Stimulated activated memory B cell treated with anti-CD40 and anti-IgM and Interleukin-4, amounts not matched to agents 10 μg/mL and 1 μg/mL and 100 μg/mL, for 72 hours (primary cell): ENCODE measurements at places on chromosomes 11 and 22.

- H3K4me3 ChIP-seq: peak overlapping the region; percentile 73
- H3K27ac ChIP-seq: peak overlapping the region; percentile 97
- no peaks in the 10 kb centered on the region for H3K27me3 ChIP-seq
These were observed 9.2 kb downstream of the FXYD2 start for GRCh38 chr11:117815262-117815803.

DNA sequence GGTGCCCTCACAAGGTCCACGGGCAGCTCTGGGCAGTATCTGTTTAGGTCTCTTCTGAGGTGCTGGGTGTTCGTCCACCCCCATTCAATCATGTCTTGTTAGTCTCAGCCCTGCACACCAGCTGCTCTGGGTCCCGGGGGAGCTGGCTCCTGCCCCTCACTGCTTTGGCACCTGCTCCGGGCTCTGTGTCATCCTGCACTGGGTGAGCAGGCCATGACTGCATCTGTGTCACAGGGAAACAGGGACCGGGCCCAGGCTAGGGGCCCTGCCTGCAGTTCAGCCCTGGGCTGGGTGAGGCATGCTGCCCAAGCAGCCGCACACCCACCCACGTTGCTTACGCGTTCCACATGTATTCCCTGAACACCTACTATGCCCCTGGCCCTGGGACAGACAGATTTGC, 43.9 kb downstream of the ELFN2 start:
- H3K4me1 ChIP-seq: peaks cover 25% of the 10 kb centered on the region
- no peaks in the 10 kb centered on the region for H3K36me3 ChIP-seq
- peaks cover 98% of the 10 kb centered on the region for H3K27me3 ChIP-seq

- no peak overlapping the region for H3K27ac ChIP-seq
- no peak overlapping the region for H3K4me3 ChIP-seq
- H3K36me3 ChIP-seq: no peaks in the 10 kb centered on the region
- H3K27me3 ChIP-seq: no peaks in the 10 kb centered on the region
- H3K4me1 ChIP-seq: no peaks in the 10 kb centered on the region
These were observed 140.4 kb upstream of the ARHGAP42 start for GRCh38 chr11:100546714-100547113.

DNA sequence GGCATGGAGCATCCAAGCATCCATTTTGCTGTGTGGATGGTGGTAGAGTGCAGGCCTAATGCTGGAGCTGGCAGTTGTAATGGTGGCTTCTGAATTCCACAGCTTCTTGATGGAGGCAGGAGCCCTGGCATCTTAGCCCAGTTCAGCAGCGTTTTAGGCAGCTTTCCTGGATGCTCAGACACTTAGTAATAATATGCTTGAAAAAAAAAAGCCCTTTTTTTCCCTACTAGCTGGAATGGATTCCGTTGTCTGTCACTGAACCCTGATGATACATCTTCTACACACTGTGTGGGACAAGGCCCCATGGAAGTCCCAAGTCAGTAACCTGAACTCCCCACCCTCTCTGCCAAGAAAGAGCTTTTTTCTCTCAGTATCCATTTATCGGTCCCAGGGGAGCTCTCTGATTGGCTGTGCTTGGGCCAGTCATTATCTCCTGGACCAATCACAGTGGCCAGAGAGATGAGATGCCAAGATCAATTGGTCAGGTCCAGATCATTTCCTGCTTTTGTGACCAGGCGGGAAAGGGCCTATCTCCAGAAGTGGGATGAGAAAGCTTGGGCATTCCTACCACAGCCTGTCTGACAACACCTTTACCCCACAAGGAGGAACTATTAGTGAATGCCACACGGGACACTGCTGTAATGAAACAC, 34.2 kb downstream of the MCM5 start:
- no peaks in the 10 kb centered on the region for H3K27me3 ChIP-seq
- no peak overlapping the region for H3K4me3 ChIP-seq
- ATAC-seq: no peak
- peaks cover 11% of the 10 kb centered on the region for H3K4me1 ChIP-seq
- H3K36me3 ChIP-seq: peaks cover 87% of the 10 kb centered on the region

DNA sequence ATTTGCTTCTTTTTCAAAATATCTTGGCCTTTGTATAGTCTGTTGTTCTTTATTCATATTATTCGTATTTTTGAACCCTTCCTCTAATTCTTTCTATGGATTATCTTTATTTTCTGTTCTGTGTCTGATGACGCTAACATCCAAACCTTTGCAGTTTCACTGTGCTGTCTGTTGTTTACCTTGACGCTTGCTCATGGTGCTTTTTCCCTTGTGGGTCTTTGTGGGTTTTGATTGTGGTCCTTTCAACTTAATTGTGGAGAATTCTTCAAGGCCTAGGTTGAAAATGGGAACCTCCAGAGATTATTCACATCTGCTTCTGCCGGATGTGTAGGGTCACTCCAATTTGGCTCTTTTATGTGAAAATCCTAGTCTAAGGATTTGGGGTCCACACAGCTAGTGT, 34.6 kb downstream of the PARVG start:
- peaks cover 13% of the 10 kb centered on the region for H3K36me3 ChIP-seq
- H3K4me3 ChIP-seq: no peak overlapping the region
- ATAC-seq: no peak

- no peak overlapping the region for H3K27ac ChIP-seq
- no peaks in the 10 kb centered on the region for H3K36me3 ChIP-seq
- peak; percentile 14 for ATAC-seq
- no peaks in the 10 kb centered on the region for H3K4me1 ChIP-seq
- H3K4me3 ChIP-seq: no peak overlapping the region
- H3K27me3 ChIP-seq: no peaks in the 10 kb centered on the region
These were observed 21.1 kb downstream of the RFPL3 start for GRCh38 chr22:32378707-32379272.

GRCh38 chr11:124759266-124760204, 2.6 kb downstream of the ESAM start:
- H3K4me1 ChIP-seq: peaks cover 52% of the 10 kb centered on the region
- H3K27me3 ChIP-seq: peaks cover 62% of the 10 kb centered on the region
- ATAC-seq: no peak
- peak overlapping the region; percentile 59 for H3K4me3 ChIP-seq

- ATAC-seq: no peak
- H3K27ac ChIP-seq: no peak overlapping the region
- H3K4me1 ChIP-seq: no peaks in the 10 kb centered on the region
- H3K36me3 ChIP-seq: no peaks in the 10 kb centered on the region
- H3K27me3 ChIP-seq: peaks cover 36% of the 10 kb centered on the region
- no peak overlapping the region for H3K4me3 ChIP-seq
These were observed 17.3 kb upstream of the OOSP4B start for GRCh38 chr11:59999691-60000090.

- ATAC-seq: no peak
These were observed 222.1 kb downstream of the LRRC4C start for GRCh38 chr11:41237382-41237781.

DNA sequence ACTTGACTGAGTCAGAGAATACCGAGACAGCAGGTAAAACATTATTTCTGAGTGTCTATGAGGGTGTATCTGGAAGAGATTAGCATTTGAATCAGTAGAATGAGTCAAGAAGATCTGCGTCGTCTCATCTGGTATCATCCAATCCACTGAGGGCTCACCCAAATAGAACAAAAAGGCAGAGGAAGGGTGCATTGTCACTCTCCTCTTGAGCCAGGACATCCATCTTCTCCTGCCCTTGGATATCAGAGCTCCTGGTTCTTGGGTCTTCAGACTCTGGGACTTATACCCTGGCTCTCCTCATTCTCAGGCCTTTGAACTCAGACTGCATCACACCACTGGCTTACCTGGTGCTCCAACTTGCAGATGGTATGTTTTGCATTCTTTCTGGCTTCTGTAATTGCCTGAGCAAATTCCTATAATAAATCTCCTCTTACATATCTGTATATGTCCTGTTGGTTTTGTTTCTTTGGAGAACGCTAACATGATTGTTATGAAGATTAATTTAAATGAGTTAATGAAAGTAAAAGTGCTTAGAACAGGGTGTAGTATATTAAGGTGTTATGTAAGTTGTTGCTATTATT, 49.3 kb downstream of the ME3 start:
- no peak overlapping the region for H3K27ac ChIP-seq
- H3K4me3 ChIP-seq: no peak overlapping the region
- peaks cover 14% of the 10 kb centered on the region for H3K27me3 ChIP-seq

- H3K27ac ChIP-seq: no peak overlapping the region
- ATAC-seq: no peak
- no peaks in the 10 kb centered on the region for H3K4me1 ChIP-seq
- no peak overlapping the region for H3K4me3 ChIP-seq
- H3K36me3 ChIP-seq: no peaks in the 10 kb centered on the region
- no peaks in the 10 kb centered on the region for H3K27me3 ChIP-seq
These were observed 103.7 kb downstream of the SLC17A6 start for GRCh38 chr11:22441831-22442230.

- peak overlapping the region; percentile 27 for H3K4me3 ChIP-seq
- H3K36me3 ChIP-seq: no peaks in the 10 kb centered on the region
- peak overlapping the region; percentile 50 for H3K27ac ChIP-seq
- peak; percentile 69 for ATAC-seq
- no peaks in the 10 kb centered on the region for H3K27me3 ChIP-seq
These were observed 191.8 kb upstream of the E2F8 start for GRCh38 chr11:19432370-19433061.

- no peak overlapping the region for H3K27ac ChIP-seq
- no peak overlapping the region for H3K4me3 ChIP-seq
- no peak for ATAC-seq
- no peaks in the 10 kb centered on the region for H3K4me1 ChIP-seq
- H3K27me3 ChIP-seq: no peaks in the 10 kb centered on the region
These were observed 12.7 kb downstream of the ANO3 start for GRCh38 chr11:26344647-26345046.

DNA sequence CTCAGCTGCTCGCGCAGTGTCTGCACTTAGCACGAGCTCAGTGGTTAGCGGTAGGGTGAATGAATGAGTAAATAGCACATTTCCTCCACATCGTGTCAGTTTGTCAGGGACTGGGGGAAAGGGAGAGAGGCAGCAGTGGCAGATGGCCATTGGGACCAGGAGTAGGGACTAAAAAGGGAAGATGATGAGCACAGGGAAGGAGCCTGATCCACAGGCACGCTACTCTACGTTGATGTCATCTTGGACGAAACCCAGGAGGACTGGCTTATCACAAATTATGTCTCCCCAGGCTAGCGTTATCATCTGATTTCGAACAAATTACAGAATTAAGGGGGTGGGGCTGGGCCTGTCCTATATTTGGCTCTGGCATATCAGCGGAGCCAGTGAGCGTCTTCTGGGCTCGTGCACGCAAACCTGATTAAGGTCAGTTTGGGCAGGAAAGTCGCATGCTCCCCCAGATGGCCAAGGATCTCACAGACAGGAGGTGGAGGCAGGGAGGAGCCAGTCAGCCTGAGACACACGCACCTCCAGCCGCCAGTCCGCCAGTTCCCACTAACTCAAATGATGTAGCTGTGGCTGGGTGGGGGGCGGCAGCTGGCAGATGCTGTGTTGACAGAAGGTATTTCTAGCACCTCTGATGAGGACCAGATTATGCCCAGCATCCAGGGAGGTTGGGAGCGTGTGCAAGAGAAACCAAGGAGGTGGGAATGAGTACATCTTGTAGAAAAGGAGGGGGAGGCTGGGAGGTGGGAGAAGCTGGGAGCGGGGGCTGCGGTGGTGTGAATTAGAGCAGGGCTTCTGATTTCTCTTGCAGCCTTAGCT, 97.4 kb upstream of the PRDM11 start:
- H3K4me3 ChIP-seq: no peak overlapping the region
- H3K4me1 ChIP-seq: peaks cover 5% of the 10 kb centered on the region
- H3K27me3 ChIP-seq: peaks cover 31% of the 10 kb centered on the region
- H3K27ac ChIP-seq: no peak overlapping the region
- H3K36me3 ChIP-seq: no peaks in the 10 kb centered on the region
- no peak for ATAC-seq
